ENCODE measurements at places on chromosomes 4 and X.

DNA sequence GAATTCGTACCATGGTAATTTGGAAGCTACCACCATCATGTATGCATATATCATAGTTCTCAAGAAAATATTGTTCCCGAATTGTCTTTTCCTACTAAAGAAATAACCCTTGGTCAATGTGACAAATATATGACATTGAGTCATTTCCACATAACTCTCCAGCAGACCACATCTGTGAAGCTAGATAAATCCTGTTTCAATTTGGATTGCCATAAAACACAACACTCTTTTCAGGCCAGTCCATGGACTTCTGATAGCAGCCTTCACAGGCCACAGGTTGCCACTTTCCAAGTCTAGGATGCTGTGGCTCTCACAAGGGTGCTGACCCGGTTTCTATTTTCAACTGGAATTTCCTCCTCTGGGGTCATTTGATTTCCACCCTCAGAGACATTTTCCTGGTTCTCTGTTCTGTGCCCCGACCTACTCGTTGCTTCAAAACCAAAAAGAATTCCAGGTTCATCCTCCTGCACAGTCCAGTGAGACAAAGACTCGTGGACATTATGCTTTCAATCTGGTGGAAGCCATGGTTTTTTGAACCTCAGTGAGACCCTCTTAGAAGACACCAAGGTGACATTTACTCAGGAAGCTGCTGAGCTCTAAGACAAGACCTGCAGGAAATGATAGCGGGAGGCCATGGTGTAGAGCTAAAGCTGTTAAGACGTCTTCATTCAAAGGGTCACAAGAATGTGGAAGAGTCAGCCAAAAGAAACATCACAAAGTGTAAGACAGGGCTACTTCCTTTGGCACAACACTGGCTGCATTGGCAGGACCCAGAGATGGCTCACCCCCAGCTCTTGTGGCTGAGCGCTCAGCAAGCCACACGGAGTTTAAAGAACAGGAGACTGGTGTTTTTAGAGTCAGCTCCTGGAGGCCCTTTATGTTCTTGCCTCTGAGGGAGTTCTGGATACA is 119.8 kb downstream of the AMELX start:
- no peak for DNase-seq

- no peak for DNase-seq
Measured at GRCh38 chrX:12139934-12140611, 1.8 kb downstream of the FRMPD4 start.

DNA sequence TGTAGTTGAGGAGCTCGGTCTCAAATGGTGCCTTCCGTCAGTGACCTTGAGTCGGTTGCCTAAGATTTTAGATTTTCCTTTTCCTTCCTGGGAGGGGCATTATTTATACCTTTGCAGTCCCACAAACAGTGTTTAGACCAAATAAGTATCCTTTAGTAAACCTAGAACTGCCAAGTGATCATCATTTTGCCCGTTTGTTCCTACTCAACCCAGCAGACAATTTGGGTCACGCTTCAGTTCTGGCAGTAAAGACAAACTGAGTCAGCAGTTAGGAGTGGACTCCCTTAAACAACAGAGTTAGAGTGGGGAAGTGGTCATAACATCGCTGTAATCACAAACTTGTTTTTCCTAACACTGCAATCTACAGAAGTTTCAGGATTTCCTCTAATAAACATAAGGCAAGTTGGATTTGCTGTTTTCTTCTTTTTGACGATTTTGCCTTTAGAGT is 777 bp upstream of the WDFY3 start:
- DNase-seq: no peak

DNA sequence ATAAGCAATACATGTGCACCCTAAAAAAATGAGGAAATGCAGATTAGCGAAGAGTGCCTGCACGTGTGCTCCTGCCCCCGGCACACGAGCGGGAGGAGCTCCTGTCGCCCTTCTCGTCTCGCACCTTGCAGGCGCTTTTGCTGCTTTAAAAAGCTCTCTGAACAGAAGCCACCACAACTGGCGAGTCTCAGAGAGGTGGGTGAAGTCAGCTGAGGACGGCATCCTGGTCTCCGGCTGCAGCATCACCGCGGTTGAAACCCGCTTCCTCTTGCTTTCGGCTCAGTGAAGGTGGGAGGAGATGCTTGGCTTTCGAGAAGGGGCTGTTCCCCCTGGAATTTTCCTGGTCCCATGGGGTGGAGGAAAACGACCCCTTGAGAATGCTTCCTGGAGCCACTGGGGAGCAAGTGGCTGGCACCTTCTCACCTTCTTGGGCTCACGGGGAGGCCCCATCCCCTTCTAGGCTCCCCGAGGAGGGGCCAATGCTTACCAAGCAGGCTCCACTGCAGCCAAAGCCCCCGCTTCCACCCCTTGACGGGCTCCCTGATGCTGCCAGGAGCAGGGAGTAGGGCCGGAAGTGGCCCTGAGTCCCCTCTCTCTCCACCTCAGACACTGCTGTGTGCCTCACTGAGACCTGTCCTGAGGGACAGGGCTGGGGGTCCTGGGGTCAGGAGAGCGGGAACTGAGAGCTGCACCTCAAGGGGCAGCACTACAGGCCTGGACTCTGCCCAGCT is 29.2 kb upstream of the MXD4 start:
- DNase-seq: peak; percentile 78

- peak; percentile 8 for DNase-seq
Measured at GRCh38 chrX:7146703-7147412, 654 bp upstream of the STS start.

DNA sequence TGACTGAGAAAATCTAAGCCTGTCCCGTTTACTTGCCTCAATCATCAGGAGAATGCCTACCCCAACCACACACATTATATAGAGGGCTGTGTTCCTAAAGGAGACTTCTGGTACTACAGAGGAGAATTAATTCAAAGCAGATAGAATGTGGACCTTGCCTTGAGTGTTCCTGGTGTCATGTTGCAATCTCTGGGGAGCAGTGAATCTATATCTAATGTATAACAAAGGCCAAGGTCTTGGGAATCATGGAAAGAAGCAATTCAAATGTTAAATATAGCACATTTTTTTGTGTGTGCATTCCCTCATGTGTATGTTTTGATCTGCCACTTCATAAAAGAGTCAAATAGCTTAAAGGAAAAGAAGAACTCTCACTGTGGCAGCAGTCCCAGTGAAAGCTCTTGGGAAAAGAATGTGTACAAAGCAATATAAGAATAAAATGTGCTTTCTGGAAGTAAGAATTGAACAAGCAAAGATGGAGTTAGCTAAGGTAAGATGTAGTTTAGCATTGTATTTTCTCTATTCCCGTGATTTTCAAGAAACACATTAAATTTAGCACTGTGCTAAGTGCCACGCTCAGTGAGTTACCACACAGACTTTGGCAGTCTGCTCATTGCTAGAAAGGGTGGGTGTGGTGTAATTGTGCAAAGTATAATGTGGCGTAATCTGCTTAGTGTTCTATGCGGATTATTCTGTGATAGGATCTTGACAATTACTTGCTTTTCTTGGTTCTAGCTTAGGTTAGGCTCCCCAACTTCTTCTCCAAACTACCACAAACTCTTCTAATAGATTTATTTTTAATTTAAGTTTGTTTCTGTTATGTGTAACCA is 13.7 kb downstream of the ADH6 start:
- no peak for DNase-seq

DNA sequence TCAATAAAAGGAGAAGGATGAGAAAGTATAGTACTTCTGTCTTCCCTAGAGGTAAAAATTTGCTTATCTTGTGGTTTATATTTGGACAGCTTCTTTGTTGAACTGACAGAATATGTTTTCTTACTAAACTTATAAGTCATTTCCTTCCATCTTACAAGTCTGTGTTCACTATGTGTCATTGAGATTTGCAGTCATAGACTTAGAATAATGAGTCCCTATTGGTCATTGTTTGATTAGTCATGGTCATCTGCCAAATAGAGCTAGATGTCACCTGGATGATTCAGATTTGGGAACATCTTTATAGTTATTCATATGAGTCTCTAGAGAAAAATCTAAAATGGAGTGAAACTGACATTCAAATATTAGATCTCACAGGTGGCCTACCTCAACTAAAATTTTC is 51.5 kb downstream of the SPATA18 start:
- DNase-seq: no peak

- DNase-seq: no peak
Measured at GRCh38 chrX:44898411-44899221, 25.6 kb downstream of the KDM6A start.

DNA sequence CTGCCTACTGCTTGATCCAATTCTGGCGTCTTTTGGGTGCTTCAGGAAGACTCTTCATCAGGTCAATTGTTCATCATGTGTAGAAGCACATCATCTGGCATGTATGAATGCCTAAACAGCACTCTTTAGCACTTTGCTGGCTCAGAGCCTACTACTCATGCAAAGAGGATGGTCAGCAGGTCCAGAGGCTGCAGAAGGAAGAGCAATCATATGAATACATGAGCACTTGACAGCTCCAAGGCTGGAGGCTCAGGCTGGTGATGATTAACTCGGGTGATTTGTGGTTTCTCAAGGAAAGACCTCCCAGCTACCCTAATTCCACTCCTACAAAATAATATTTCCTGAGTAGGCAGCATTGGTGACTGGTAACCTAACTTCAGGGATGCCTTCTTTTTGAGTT is 103.8 kb upstream of the CXCL13 start:
- no peak for DNase-seq

DNA sequence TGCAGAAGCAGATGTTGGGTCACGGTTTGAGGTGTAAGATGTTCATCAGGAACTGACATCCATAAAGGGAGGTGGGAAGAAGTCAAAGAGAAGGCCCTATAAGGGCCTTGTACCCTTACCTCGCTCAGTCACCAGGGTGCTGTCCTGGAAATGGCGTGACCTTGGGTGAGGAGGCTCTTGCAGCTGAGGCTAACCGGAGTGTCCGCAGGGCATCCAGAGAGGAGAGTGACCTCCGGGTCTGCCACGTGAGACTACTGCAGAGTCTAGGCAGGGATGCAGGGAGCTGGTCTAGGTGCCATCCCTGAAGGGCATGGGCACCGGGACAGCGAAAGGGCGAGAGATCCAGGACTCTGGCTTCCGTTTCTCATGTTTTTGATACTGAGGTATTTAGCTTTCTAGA is 28.7 kb upstream of the IRAK1 start:
- DNase-seq: no peak

- no peak for DNase-seq
Measured at GRCh38 chrX:13775837-13776236, 41.1 kb downstream of the GPM6B start.

DNA sequence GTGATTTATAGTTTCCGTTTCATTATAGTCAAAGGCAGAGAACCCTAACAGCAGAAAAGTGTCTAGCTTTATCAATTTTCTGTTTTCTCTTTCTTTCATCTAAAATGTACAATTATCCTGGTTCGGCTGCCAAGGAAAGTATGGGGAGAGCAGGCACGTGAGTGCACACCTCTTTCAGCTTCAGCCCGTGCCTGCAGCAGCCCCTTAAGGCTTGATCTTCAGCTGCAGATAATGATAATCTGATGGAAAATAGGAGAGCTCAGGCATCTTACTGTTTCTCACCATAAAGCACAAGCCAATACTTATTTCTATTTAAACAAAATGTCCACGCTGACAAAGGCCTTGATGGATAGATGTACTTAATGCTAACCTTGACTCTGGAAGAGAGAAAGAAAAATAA is 334.4 kb downstream of the UNC5C start:
- DNase-seq: no peak

- DNase-seq: no peak
Measured at GRCh38 chrX:74242484-74243138, 61.4 kb upstream of the ZCCHC13 start.

DNA sequence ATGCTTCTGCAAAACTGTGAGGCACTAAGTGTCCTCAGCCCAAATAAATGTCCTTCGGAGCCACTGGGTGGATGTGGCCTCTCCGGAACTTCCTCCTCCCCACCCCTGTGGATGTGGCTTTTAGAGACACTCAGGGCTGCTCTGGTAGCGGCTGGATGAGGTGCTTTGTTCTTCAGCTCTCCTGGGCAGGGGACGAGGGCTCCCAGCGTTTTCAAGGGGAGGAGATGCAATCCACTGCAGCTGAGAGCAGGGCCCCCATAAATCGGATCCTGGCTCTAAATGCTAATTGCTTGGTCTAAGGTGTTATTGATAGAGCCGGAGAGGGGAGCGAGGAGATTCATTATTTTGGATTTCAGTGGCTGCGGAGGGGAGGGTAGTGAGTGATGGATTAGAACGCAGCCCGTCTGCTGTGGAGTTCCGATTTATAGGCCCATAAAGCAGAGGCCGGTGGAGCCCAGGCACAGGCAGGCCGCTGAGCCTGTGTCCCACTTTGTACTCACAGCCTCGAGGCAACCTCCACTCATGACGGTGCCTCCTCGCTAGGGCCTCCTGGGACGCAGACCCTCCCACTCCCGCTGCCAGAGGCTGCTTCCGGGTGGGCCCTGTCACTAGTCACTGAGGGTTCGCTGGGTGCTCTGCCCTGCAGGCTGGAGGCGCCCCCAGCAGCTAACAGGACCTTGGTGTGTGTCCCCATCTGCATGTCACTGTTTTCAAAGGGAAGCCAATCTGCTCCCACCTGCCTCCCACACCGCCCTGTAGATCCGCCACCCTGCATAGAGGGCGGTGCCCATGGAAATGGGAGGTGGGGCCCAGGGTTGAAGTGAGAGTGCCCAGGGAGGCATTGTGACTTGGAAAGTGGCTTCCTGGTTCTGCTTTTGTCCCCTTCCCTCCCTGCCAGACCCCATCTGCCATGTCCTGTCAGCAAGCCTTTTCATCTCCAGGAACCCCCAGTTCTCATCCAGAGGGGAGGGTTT is 135.4 kb upstream of the PSAPL1 start:
- DNase-seq: no peak

- DNase-seq: no peak
Measured at GRCh38 chrX:84187533-84188319, at the start of gene RPS6KA6. RPS6KA6 (minus strand) TSS chrX:84188199; CDS start chrX:84187899, 300 bp downstream.

- DNase-seq: no peak
Measured at GRCh38 chrX:11996810-11997209, 141.5 kb upstream of the FRMPD4 start.

DNA sequence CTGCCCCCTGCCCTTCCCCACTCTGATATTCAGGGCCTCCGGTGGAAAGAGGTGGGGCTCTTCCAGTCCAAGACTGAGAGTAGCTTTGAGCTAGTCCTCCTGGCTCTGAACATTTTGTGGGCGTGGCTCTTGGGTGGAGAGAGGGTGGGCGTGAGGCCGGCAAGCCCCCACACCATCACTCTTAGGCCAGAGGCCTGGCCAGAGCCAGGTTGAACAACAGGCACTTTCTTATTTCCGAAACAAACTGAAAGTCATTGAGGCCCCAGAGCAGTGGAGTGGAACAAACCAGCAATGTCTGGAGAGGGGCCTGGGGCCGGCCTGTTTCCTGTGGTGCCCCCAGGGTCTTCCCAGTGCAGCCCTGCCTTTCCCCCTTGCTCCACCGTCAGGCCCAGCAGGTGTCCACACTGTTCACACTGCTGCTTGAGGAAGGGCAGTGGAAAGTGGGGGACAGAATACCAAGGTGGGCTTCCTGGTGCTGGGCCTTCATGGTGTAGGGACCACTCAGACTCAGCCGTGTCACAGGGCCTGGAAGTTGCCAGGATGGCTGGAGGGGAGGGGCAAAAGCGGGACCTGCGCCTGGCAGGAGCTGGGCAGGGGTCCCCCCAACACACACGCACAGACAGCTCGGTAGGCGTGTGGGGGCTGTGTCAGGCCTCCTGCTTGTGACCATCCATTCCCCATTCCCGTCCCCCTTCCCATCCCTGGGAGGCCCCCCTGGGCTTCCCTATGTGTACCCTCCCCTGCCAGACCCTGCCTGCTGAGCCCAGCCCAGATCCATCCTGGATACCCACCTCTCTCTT is 2.9 kb downstream of the ADRA2C start:
- DNase-seq: no peak

Measured in CD4-positive, alpha-beta T cell treated with Interleukin-2 at 100 ng/mL for 4 hours (primary cell).